ENCODE measurements at places on chromosomes 13 and 19. TPM values are rescaled to one million over a fixed set of nuclear protein-coding genes. Genes with fewer than 3 reads are reported as not detected.

The FBN3 gene
- 0.03 TPM for polyA plus RNA-seq

DNA sequence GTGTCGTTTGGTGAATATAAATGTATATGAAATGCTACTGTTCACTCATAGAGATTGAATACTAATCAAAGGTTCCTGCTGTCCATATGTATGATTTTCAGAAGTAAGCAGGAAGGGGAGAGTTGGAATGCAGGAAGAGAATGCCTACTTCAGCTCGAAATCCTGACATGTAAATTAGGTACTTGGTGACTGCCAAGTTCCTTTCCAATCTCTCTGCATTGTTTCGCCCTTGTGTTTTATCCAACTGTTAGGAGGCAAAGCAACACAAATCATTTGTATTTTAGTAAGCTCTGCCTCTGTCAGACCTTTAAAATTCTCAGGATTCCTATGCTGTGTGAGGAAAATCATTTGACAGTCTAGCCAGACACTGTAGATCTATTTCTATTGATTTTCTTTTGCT, 9.0 kb downstream of the STARD13 start:
- no peak for DNase-seq
- H3K27ac ChIP-seq = no peak overlapping the region
- H3K36me3 ChIP-seq = no peaks in the 10 kb centered on the region
- H3K27me3 ChIP-seq = no peaks in the 10 kb centered on the region
- peaks cover 45% of the 10 kb centered on the region for H3K4me1 ChIP-seq
- H3K4me3 ChIP-seq = no peak overlapping the region

GRCh38 chr19:16444269-16444600, 27.5 kb downstream of the EPS15L1 start:
- H3K27me3 ChIP-seq = no peaks in the 10 kb centered on the region
- no peak overlapping the region for H3K4me3 ChIP-seq
- H3K36me3 ChIP-seq = no peaks in the 10 kb centered on the region
- no peak for DNase-seq
- H3K4me1 ChIP-seq = peaks cover 14% of the 10 kb centered on the region

The ACER1 gene
- polyA plus RNA-seq = not detected

DNA sequence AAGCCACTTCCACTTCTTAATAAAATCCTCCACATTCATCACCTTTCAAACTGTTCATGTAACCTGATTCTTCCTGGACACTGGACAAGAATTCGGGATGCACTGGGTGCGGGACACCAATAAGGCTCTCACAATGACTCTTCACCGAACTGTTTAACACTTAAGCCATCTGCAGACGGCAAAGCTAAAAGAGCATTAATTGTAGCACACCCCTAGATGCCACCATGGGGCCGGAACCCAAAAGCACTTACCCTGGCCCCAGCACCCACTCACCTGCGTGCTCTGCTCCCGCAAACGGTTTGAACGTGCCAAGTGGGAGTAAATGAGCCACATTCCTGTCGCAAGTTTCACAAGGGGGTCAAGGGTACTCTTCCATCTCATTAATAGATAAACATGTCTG, 254.3 kb upstream of the PRR20A start:
- H3K27me3 ChIP-seq = no peaks in the 10 kb centered on the region
- DNase-seq = no peak
- H3K4me1 ChIP-seq = no peaks in the 10 kb centered on the region
- no peak overlapping the region for H3K27ac ChIP-seq

- no peaks in the 10 kb centered on the region for H3K27me3 ChIP-seq
- peak; percentile 34 for DNase-seq
- no peaks in the 10 kb centered on the region for H3K4me1 ChIP-seq
- no peak overlapping the region for H3K4me3 ChIP-seq
- no peak overlapping the region for H3K27ac ChIP-seq
Observed at GRCh38 chr13:98803111-98803561, 50.7 kb upstream of the SLC15A1 start.

DNA sequence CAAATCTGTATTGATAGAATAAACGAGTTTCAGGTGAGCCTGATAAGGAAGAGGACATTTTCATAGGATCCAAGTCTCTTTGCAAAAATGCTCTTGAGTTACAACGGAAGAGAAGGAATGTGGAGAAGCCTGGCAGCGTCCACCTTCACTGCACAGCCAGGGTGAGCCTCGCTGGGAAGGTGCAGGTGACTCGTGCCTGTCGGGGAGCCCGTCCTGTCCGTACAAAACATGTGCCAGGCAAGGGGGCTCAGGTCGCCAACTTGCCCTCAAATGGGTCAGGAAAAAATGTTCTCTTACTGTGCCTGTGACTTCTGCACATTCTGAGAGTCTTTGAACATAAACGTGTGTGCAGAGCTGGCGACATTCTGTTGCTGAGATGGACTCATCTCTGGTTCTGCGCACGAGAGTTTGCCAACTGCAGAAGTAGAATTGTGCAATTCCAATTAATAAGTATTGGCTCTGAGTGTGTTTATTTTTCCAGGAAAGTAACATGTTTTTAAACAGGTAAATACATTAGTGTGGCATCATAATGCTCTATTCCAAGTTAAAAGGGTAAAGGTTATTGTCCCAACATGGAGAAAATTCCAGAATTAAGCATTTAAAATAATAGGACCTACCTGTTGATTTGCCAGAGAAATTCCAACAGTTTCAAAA, 28.6 kb downstream of the NAXD start:
- no peaks in the 10 kb centered on the region for H3K36me3 ChIP-seq
- no peak overlapping the region for H3K27ac ChIP-seq
- H3K4me3 ChIP-seq = no peak overlapping the region
- H3K4me1 ChIP-seq = peaks cover 13% of the 10 kb centered on the region
- peak; percentile 53 for DNase-seq

- no peak overlapping the region for H3K4me3 ChIP-seq
- no peaks in the 10 kb centered on the region for H3K36me3 ChIP-seq
- H3K27ac ChIP-seq = no peak overlapping the region
- no peaks in the 10 kb centered on the region for H3K27me3 ChIP-seq
- no peak for DNase-seq
Observed at GRCh38 chr13:20815464-20815863, 41.7 kb upstream of the EEF1AKMT1 start.

GRCh38 chr13:112178769-112179168, 111.8 kb downstream of the SOX1 start:
- H3K36me3 ChIP-seq = no peaks in the 10 kb centered on the region
- H3K4me1 ChIP-seq = no peaks in the 10 kb centered on the region
- H3K27me3 ChIP-seq = no peaks in the 10 kb centered on the region
- no peak overlapping the region for H3K4me3 ChIP-seq
- DNase-seq = no peak

GRCh38 chr13:43545317-43545874, 241.4 kb downstream of the ENOX1 start:
- peaks cover 4% of the 10 kb centered on the region for H3K4me1 ChIP-seq
- no peak for DNase-seq
- no peak overlapping the region for H3K4me3 ChIP-seq
- H3K27me3 ChIP-seq = no peaks in the 10 kb centered on the region
- no peaks in the 10 kb centered on the region for H3K36me3 ChIP-seq

- no peaks in the 10 kb centered on the region for H3K27me3 ChIP-seq
- H3K36me3 ChIP-seq = no peaks in the 10 kb centered on the region
- H3K27ac ChIP-seq = no peak overlapping the region
- DNase-seq = no peak
Observed at GRCh38 chr13:40987606-40988280, 31.4 kb downstream of the ELF1 start.

DNA sequence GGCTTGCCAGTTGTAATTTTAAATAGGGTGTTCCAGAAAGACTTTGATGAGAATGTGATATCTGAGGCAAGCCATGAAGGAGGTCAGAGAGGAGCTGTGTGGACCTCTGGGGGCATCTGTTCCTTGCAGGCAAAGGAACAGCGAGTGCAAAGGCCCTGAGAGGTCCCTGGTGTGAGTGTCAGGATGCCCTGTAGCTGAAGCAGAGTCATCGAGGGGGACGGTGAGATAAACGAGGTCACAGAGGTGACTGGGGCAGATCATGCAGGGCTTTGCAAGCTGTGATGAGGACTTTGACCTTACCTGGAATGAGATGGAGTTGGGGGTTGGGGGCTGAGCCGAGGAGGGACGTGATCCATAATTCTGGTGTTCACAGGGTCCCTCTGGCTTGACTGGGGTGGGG, 75.0 kb downstream of the RYR1 start:
- no peaks in the 10 kb centered on the region for H3K36me3 ChIP-seq
- DNase-seq = no peak
- no peaks in the 10 kb centered on the region for H3K27me3 ChIP-seq
- H3K4me1 ChIP-seq = no peaks in the 10 kb centered on the region

DNA sequence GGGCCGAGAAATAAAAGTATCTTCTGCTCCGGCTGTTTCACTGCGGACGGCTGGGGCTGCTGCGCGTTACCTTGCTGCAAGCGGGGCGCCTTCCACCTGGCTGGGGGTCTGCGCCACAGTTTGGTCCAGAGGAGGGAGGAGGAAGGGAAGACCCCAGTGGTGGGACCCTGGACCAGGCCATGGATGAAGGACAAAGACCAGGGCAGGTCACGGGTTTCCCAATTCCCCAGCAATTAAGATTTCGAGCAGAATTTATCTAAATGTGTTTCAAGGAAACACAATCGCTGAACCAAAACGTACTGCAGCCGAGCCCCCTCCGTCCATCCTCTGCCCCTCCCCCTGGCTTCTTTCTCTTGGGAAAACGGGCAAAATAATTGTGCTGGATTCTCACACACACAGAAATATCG, 2.9 kb downstream of the SOX1 start:
- peaks cover 88% of the 10 kb centered on the region for H3K27me3 ChIP-seq
- DNase-seq = no peak
- H3K36me3 ChIP-seq = no peaks in the 10 kb centered on the region
- H3K4me1 ChIP-seq = no peaks in the 10 kb centered on the region

GRCh38 chr19:49157445-49158224, at the start of gene TRPM4:
Gene TRPM4 (plus strand): TSS chr19:49157792. CDS start chr19:49157867, 75 bp downstream.
- DNase-seq = peak; percentile 88
- H3K4me3 ChIP-seq = peak within 1 kb of the TSS; percentile 63
- no peaks in the 10 kb centered on the region for H3K36me3 ChIP-seq
- H3K27ac ChIP-seq = no peak within 1 kb of the TSS

GRCh38 chr13:108807841-108808240, 178.4 kb downstream of the MYO16 start:
- no peaks in the 10 kb centered on the region for H3K36me3 ChIP-seq
- no peak overlapping the region for H3K4me3 ChIP-seq
- no peaks in the 10 kb centered on the region for H3K4me1 ChIP-seq
- no peak for DNase-seq
- H3K27ac ChIP-seq = no peak overlapping the region

GRCh38 chr13:20729633-20730585, 26.4 kb downstream of the IL17D start:
- no peaks in the 10 kb centered on the region for H3K4me1 ChIP-seq
- H3K36me3 ChIP-seq = no peaks in the 10 kb centered on the region
- no peaks in the 10 kb centered on the region for H3K27me3 ChIP-seq
- no peak overlapping the region for H3K4me3 ChIP-seq

GRCh38 chr19:22144394-22144793, 52.4 kb downstream of the ZNF676 start:
- no peak overlapping the region for H3K27ac ChIP-seq
- DNase-seq = no peak
- H3K4me1 ChIP-seq = no peaks in the 10 kb centered on the region
- H3K27me3 ChIP-seq = no peaks in the 10 kb centered on the region
- H3K36me3 ChIP-seq = no peaks in the 10 kb centered on the region

GRCh38 chr13:42696191-42696590, 85.2 kb upstream of the FAM216B start:
- no peaks in the 10 kb centered on the region for H3K4me1 ChIP-seq
- no peaks in the 10 kb centered on the region for H3K36me3 ChIP-seq
- DNase-seq = no peak
- no peaks in the 10 kb centered on the region for H3K27me3 ChIP-seq
- H3K4me3 ChIP-seq = no peak overlapping the region
- no peak overlapping the region for H3K27ac ChIP-seq

GRCh38 chr13:106657104-106657503, 89.2 kb upstream of the ARGLU1 start:
- DNase-seq = no peak
- H3K4me1 ChIP-seq = no peaks in the 10 kb centered on the region
- no peak overlapping the region for H3K27ac ChIP-seq
- H3K36me3 ChIP-seq = no peaks in the 10 kb centered on the region
- H3K4me3 ChIP-seq = no peak overlapping the region

The NLRP11 gene
- not detected for polyA plus RNA-seq

The ERICH6B gene
- not detected for polyA plus RNA-seq

DNA sequence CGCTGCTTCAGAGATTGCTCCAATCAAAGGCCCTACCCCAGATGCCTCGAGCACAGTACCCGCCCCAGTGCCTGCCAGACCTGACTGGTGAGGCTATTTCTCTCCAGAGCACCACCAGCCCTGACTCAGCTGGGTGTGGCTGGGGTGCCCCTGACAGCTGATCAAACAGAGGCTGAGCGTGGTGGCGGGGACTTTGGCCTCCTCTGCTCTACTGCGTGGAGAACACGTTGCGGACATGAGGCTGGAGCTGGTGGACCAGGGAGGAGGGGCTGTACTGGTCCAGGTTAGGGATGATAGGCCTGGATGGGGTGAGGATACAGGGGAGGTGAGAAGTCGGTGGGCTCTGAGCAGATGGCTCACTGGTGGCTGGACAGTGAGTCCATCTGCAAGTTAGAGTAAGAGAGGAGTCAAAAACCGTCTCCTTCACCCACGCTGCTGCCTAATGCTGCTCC, 3.5 kb upstream of the DOCK6 start:
- H3K36me3 ChIP-seq = no peaks in the 10 kb centered on the region
- no peaks in the 10 kb centered on the region for H3K27me3 ChIP-seq
- H3K27ac ChIP-seq = no peak overlapping the region
- H3K4me1 ChIP-seq = peaks cover 10% of the 10 kb centered on the region

DNA sequence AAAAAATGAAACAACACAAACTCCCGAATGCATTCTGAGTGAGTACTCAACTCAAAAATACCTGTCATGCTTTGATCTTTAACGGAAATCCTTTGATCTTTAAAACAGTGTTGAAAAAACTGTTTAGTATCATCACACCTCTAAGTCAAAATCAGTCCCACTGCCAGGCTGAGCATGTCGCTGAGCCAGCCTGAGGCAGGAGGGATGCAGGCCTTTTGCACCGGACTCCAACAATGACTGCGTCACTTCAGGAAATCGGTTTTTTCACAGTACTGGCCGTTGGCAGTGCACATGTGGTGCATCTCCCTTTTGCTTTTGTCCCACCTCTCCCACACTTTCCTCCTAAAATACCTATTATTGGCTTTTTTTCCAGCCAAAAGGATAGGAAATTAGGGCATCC, 78.2 kb downstream of the SHISA2 start:
- H3K27me3 ChIP-seq = no peaks in the 10 kb centered on the region
- H3K36me3 ChIP-seq = no peaks in the 10 kb centered on the region
- no peaks in the 10 kb centered on the region for H3K4me1 ChIP-seq
- DNase-seq = no peak

- DNase-seq = no peak
- no peak overlapping the region for H3K4me3 ChIP-seq
- no peaks in the 10 kb centered on the region for H3K36me3 ChIP-seq
- H3K27me3 ChIP-seq = no peaks in the 10 kb centered on the region
- H3K4me1 ChIP-seq = no peaks in the 10 kb centered on the region
Observed at GRCh38 chr13:87168390-87168789, 502.8 kb upstream of the SLITRK5 start.

The PSG2 gene
- polyA plus RNA-seq = not detected

The MEDAG gene
- polyA plus RNA-seq = 2.2 TPM

DNA sequence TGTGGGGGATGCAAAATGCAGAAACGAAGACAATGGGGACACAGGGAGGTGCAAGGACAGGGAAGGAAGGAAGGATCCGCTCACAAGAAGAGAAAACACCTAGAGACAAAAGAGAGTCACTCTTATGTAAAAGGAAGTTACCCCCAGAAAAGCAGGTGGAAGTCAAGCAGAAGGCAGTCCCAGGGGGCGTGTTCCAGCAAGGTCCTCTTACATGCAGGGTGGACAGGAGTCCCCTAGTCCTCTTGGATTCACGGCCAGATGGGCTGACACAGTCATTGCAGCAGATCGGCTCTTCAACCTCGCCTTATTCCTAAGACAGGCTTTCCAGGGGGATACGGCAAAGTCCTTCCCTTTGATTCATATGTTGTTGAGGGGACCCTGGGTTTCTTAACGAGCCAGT, 83.9 kb upstream of the SPATA13 start:
- H3K4me1 ChIP-seq = peaks cover 29% of the 10 kb centered on the region
- no peak overlapping the region for H3K4me3 ChIP-seq
- H3K27me3 ChIP-seq = no peaks in the 10 kb centered on the region
- no peak for DNase-seq
- peak overlapping the region; percentile 78 for H3K27ac ChIP-seq

Data from adrenal gland (tissue), 19 donors.